ENCODE measurements at places on chromosomes 1 and 21. TPM values are rescaled to one million over a fixed set of nuclear protein-coding genes. Genes with fewer than 3 reads are reported as not detected.

- no peak for DNase-seq
Observed at GRCh38 chr1:209057901-209058300, 525.6 kb upstream of the CAMK1G start.

DNA sequence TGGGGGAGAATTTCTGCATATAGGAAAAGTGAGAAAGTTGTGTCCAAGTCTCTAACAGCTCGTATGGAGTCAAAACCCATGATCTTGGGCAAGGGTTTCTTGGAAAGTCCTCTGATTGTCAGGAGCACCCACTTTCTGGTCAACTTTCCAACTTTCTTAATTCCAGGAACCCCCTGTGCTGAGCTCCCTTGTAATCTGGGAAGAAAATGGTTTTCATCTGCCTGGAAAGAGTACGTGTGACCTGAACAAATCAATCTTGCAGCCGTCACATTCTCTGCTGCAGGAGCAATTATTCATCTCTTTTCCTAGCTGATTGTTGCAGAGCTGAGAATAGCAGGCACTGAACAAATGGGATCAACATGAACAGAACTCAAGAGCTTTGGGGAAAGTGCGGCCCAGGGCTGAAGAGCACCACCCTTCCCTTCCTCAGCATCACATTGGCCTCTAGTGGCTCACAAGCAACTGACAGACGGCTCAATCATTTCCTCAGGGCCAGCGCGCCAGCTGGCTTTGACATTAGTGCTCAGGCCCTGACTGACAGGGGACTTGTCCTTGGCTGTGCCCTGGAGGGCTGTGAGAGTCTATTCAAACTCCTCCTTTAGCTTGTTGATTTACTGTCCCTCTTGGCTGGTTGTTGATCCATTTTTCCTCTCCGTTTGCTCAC lies 295.2 kb downstream of the HLX start:
- DNase-seq = no peak

GRCh38 chr1:181793831-181794230 lies 267.7 kb downstream of the ZNF648 start:
- no peak for DNase-seq

DNA sequence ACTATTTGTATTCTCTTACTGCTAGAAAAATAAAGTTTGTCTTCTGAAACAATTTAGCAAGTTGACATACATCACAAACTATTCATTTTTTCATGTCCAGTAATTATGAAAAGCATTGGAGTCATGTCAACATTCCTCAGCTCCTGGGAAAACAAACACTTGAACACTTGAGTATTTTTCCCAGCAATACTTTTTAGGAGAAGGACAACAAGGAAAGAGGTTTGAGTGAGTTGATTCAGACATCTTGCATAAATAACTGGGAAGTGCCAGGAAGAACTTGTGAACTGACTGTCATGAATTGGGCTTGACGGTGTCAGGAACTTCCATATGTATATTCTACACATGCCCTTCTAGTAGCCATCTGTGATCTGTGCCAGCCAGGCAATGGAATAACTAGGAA lies 195.6 kb downstream of the HMCN1 start:
- DNase-seq = no peak

- no peak for DNase-seq
Observed at GRCh38 chr21:41760411-41760810, 6.4 kb downstream of the RIPK4 start.

- no peak for DNase-seq
Observed at GRCh38 chr1:108154314-108154713, 45.8 kb downstream of the SLC25A24 start.

- no peak for DNase-seq
Observed at GRCh38 chr1:174789399-174789798, 210.3 kb upstream of the CACYBP start.

- DNase-seq = peak; percentile 47
Observed at GRCh38 chr21:44337941-44338895, 972 bp downstream of the CFAP410 start.

DNA sequence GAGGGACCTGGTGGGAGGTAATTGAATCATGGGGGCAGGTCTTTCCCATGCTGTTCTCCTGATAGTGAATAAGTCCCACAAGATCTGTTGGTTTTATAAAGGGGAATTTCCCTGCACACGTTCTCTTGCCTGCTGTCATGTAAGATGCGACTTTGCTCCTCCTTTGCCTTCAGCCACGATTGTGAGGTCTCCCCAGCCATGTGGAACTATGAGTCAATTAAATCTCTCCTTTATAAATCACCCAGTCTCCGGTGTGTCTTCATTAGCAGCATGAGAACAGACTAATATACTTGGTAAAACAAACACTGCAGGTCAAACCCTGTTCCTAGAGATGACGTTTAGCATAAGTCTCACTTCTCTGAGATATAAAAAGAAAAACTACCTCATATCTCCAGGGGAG lies 148.3 kb downstream of the MATN1 start:
- DNase-seq = no peak

DNA sequence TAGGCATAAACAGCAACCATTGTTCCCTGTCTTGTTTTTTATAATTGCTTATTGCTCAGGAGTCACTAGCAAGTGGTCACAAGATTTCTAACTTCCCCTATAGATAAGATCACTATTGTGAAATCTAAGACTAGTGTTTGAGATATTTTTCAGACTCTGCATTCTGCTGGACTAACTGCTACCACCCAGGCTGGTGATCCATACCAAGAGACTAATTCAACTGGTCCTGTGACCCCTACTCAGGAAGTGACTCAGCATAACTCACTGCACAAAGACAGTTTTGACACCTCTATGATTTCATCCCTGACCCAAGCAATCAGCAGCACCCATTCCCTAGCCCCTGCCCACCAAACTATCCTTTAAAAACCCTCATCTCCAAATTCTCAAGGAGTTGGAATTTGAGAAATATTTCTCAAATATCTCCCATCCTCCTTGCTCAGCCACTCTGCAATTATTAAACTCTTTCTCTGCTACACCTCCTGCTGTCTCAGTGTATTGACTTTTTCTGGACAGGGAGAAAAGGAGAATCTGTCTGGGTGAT lies 52.7 kb downstream of the TRIM33 start:
- no peak for DNase-seq

DNA sequence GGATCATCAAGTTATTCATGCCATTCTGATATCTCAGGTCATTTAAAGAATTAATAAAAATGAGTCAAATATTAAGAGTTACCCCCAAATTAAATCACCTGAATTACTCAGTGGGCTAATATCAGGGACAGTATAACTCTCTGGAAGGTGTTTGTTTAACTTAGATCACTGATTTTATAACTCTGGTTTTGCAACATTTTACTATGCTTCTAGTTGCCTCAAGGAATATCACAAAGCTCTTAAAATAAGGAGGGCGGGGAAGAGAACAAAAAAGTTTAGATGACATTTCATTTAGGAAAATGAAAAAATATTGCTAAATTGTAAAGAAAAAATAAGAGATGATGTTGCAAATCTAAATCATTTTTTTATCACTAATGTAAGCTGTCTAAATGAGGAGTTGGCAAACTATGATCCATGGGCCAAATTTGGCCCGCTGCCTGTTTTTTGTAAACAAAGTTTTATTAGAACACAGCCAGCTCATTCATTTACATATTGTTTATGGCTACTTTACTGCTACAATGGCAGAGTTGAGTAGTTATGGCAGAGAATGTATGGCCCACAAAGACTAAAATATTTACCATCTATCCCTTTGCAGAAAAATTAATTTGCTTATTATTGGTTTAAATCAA lies 31.9 kb upstream of the SLC19A2 start:
- no peak for DNase-seq

DNA sequence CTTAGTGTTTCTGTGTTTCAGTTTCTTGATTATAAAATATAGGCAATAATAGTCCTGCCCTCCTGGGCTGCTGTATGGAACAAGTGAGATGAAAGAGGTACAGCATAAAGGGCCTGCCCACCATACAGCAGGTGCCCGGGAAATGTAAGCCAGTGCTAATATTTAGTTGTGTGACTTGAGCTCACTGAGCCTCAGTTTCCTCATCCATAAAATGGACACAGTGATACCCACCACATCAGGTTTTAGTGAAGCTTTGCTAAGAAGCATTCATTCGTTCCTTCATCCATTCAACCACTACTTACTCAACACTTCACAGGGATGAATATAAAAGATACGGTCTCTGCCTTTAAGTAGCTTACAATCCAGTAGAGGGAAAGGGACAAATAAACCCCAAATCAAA lies 19.9 kb downstream of the CNTN2 start:
- no peak for DNase-seq

- DNase-seq = no peak
Observed at GRCh38 chr1:107678993-107679392, 286.0 kb downstream of the VAV3 start.

DNA sequence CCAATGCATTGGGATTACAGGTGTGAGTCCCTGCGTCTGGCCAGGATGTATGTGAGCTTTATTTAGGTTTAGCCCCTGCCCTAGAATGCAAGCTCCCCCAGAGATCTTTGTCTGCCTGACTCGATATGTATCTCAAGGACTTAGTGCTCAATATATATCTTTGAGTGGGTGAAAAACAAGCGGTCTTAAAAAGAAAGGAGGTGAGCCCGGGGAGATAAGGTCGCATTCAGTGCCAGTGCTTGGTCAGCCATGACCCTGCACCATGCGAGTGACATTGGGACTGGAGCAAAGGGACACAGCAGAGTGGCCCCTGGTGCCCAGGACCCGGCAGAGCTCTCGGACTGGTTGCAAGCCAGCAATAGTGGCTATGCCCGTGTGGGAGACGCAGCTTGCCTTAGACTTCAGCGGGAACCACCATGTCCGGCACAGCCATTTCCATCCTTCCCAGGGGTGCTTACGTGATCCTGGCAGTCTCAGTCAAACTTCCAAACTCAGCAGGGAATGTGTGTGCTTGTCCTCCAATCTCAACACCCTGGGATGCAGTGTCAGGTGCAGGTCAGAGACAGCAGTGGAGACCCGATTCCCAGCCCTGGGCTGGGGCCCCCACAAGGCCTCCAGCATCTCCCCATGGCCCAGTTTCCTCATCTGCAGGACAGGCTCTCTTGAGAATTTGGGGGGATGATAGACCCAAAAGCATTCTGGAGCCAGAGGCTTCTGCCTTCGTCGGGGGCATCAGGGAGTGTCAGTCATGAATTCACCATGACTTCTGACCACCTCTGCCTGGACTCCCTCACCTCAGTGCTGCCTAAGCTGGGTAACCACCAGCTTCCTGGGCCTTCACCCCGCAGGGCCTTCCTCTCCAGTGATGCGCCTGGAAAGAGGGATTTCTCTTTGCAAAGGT lies 1.8 kb downstream of the MX2 start:
- DNase-seq = no peak

DNA sequence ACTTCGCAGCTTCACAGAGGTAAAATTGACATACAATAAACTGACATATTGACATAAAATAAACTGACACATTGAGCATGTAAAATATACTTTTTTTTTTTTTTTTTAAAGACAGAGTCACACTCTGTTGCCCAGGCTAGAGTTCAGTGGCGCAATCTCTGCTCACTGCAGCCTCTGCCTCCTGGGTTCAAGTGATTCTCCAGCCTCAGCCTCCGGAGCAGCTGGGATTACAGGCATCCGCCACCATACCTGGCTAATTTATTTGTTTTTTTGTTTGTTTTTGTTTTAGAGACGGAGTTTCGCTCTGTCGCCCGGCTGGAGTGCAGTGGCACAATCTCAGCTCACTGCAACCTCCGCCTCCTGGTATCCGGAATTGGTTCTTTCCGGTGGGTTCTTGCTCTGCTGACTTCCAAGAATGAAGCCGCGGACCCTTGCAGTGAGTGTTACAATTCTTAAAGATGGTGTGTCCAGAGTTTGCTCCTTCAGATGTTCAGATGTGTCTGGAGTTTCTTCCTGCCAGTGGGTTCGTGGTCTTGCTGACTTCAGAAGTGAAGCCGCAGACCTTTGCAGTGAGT lies 48.4 kb upstream of the CLIC4 start:
- DNase-seq = no peak

GRCh38 chr1:81867235-81867634 lies 66.5 kb downstream of the ADGRL2 start:
- no peak for DNase-seq

- no peak for DNase-seq
Observed at GRCh38 chr1:225944951-225945350, 3.9 kb upstream of the LEFTY2 start.

DNA sequence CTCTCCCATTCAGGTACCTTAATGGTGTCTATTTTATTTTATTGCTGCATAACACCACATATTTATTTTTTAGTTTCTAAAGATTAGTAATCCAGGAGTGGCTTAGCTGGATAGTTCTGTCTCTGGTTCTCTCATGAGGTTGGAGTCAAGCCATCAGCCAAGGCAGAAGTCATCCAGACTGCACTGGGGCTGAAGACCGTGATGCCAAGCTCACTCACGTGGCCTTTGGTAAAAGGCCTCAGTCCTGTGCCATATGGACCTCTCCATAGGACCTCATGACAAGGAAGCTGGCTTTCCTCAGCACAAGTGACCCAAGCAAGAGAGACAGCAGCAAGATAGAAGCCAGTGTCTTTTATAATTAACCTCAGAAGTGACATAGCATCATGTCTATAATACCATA lies 23.0 kb upstream of the DDR2 start:
- no peak for DNase-seq

- DNase-seq = no peak
Observed at GRCh38 chr1:2875707-2876561, 74.4 kb upstream of the TTC34 start.

- DNase-seq = peak; percentile 77
Observed at GRCh38 chr1:151594143-151594625, 17.7 kb upstream of the SNX27 start.

DNA sequence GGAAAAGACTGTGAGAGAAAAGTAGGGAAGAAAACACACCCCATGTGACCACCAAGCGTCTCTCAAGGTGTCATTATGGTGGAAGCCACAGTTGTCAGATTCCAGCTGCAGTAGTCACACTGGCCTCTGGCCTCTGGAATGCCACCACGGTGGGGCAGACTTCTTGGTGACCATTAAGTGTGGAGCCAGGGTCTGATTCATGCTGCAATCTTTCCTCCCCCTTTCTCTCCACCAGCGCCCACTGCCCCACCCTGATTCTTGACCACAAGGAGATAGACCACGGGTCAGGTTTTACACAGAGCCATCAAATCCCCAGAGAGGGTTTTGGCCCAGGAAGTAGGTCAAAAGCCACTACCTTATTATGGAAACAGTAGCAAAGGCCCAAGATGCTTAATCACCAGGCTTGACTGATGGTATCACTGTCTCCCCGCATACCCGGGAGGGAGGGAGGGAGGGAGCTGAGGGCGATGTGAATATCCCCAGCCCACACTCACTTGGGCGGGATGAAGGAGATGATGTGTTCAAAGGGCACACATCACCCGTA lies 52.7 kb upstream of the GRHL3 start:
- DNase-seq = peak; percentile 84

The PDE9A gene
- total RNA-seq = 31.4 TPM

The ATP8B2 gene
- 22.1 TPM for total RNA-seq

The CFHR5 gene
- total RNA-seq = not detected

The PGBD5 gene
- total RNA-seq = 0.27 TPM

The OLIG1 gene
- total RNA-seq = not detected

The GFI1 gene
- total RNA-seq = 8.1 TPM

The CLDN14 gene
- total RNA-seq = not detected

The TMEM50A gene
- 80.7 TPM for total RNA-seq

The LBR gene
- total RNA-seq = 97.4 TPM

The ZBTB48 gene
- total RNA-seq = 41.9 TPM

The CAPN2 gene
- total RNA-seq = 173 TPM

The SMIM34 gene
- not detected for total RNA-seq

The CAMK1G gene
- total RNA-seq = not detected

Measured in HCT116 (cell line).